ENCODE measurements at places on chromosomes 1 and 21.

DNA sequence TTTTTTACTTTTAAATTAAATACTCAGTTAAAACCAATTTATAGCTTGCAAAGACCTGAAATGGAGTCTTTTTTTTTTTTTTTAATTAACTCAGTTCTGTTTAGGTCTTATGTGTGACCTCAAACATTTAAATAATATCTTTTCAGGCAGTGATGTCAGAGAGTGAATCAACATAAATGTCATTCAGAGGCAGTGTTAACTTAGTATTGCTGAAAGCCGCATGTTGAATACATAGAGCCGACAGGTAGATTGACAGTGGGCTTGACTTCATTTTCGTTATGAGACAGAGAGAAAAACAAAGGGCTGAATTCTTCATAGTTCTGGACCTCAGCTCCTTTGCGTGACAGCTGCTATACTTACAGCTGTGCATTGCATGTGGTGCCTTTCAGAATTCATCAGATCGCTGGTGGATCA is 51.5 kb downstream of the PRDM2 start:
- no peak for DNase-seq

DNA sequence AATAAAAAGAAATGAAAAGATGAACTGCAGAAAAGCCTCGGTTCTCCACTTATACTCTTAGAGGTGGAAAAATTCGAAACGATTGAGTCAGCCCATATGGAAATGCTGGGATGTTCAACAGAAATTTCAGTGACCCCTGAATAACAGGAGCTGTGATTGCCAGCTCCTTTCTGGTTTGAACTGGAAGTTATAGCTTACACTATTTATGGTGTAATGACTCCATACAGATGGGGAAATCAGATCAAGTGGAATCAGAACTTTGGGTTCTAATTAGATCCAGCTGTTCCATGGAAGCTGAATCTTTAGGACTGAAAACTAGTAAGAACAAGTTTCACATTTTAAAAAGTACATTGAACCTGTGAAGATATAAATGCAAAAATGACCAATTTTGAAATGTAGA is 569.3 kb upstream of the ZRANB2 start:
- DNase-seq, result no peak

DNA sequence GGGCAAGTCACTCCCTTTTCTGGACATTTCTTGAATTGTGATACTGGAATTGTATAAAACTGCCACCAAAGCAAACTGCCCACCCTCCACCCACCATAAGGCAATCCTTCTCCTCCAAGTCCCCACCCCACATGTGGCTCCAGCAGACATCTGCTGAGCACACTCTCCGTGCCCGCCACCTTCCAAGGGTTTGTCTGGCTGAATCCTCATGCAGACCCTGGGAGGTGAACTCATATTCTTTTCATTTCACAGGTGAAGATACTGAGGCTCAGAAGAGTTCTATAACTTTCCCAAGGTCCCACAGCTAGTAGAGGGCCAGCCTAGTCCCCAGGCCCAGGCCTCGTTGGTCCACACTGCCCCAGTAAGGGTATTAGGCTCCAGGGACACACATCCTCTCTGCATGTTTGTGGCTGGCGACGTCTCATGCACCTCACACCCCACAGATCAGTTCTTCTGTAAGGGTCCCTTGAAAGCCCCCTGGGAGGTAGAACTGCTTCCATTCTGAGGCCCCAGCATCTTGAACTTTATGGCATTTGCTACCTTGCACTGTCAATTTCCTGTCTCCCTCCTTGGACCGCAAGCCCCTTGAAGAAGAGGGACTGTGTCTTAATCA is 14.1 kb downstream of the CNTN2 start:
- no peak for DNase-seq

- DNase-seq, result no peak
Measured at GRCh38 chr1:214584805-214585766, 17.9 kb upstream of the CENPF start.

- no peak for DNase-seq
Measured at GRCh38 chr1:207944571-207944970, 33.6 kb upstream of the CD34 start.

- DNase-seq, result no peak
Measured at GRCh38 chr1:201310986-201311355, 27.7 kb downstream of the PKP1 start.

DNA sequence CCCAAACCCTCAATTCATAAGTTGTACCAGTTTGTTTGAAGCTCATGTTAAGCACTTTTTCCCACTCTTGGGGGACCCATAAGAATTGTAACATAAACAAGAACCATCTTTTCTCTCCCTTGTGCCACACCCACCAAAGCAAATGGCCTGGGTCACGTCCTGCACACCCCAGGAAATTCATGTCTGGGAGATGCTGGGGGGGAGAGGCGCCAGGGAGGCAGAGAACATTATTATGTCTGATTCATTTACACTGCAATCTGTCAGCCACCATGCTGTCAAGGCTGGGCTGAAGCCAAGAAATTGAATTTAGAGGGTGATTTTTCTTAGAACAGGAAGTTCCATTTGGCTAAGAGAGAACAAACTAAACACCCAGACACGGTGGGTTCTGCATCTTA is 37.2 kb upstream of the IPO9 start:
- no peak for DNase-seq

DNA sequence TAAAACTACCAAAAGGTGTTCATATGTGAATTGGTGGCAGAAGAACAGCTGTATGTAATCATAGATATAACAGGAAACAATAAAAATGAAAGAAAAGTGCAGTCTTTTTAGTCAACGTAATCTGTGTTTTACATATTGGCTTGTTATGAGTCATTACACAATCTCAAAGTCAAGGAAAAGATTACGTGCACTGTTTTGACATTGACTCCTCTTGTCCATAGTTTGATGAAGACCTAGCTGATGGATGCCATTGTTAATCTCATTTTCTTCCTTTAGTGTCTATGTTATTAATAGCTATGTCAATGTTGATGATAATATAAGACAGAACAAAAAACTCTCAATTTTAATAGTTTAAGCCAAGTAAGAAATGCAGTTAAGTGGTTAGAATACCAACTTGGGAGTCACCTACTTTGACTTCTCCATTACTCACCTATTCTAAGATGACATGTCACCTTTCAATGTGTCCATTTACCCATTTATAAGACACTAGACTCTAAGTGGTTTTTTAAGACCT is 84.5 kb upstream of the SAMSN1 start:
- DNase-seq, result no peak

DNA sequence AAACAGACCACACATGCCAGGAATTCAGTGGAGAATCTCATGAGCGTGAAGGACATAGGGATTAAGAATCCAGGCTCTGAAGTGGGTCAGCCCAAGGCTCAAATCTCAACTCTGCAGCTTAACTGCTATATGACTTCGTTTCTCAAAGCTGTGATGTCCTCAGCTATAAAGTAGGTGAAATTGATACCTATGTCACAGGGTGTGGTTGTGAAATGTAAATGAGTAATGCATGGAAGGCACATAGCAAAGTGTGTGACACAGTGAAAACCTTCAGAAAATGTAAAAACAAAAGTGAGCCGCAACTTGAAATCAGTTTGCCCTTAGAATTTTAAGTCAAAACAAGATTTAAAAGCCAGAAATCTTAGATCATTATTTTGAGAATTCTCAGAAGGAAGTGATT is 145.7 kb upstream of the PRMT6 start:
- no peak for DNase-seq

DNA sequence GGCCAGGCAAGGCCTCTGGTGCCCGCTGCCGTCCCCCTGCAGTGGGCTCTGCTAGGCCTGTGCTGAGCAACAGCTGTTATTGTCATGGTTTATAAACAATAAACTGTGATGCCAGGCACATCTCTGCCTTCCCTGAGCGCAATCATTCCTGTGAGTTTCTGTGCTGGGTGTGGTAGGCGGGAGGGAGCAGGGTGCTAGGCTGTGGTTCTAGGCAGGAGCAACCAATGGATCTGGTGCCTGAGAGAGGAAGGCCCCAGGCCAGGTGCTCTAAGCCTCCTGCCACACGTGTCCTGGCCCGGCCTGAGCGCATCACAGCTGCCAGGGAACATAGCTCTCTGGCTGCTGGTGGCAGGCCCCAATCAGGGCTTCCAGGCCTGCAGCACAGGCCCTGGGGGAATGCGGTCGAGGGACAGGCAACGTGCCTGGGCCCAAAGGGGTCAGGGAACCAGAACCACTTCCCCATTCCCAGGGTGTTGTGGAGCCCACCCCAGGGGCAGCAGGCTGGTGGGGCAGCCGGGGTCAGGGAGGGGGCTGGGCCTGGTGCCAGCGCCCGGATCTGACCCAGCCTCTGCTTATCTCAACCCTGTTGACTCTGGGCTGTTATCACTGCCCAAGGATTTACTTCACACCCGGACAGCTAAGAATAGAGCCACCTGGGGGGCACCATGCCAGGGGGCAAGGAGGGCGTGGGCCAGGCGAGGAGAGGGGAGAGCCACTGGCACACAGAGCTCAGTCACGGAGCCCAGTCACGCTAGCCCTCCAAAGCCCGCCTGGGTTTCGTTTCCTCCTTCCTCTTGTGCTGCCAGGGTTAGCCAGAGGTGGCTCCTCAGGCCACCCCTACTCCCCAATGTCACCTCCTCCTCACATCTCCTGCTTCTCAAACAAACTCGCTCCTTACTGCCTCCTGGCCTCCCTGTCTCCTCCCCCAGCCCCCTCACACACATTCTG is 11.5 kb downstream of the TRIM46 start:
- DNase-seq, result no peak

GRCh38 chr1:41891199-41891896 is 27.4 kb downstream of the HIVEP3 start:
- no peak for DNase-seq

- no peak for DNase-seq
Measured at GRCh38 chr1:51237351-51238033, 1.4 kb downstream of the RNF11 start.

DNA sequence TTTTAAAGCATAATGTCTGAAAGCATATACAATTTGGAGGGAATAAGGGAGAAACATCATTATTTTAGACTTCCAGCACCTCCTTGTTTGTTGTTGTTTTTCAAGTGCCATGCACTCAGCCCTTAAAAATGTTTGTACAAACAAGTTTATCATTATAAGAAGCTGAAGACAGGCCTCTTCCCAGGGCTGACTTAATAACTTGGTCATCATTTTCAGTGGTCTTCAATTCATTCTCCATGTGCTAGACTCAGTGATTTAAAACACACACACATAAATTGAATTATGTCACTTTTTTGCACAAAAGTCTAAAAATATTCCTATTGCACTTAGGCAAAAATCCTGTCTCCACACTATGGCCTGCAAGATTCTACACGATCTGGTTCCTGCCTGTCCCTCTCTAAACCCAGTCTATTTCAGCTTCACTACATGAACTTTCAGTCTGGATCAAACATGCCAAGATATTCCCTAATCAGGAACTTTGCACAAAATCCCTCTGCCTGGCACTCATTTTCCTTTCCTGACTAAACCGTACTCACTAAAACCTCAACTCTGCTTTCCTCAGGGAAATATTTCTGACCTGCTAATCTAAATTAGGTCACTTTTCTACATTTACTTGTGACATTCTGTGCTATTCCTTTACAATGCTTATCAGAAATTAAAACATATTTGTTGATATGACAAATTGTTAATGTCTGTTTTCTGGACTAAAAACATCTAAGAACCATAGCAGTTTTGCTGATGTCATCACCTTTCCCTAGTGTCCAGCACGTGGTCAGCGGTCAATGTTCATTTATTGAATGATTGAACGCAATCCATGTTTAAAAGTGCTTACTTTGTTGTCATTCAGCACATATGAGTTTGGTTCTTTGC is 14.8 kb upstream of the GBP5 start:
- DNase-seq, result no peak

DNA sequence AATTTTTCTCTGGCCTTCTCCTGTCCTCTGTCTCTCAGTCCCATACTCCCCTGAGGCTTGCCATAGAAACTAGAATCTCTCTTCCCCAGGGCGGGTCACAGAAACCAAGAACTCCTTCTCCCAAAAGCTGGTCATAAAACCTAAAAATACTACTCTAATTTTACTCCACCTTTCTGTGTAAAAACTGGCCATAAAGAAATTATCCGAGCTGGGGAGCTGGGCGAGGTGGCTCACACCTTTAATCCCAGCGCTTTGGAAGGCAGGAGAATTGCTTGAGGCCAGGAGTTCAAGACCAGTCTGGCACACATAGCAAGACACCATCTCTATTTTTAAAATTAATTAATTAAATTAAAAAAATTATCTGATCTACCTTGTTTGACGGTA is 3.0 kb downstream of the ALG14 start:
- no peak for DNase-seq

GRCh38 chr1:11654137-11654938 is at the start of the genes FBXO2 and FBXO44:
TSS of gene FBXO2 (minus strand) at chr1:11654429. CDS start at chr1:11654340, 89 bp downstream.
TSS of gene FBXO44 (plus strand) at chr1:11654877. CDS start at chr1:11655836, 959 bp downstream.
- no peak for DNase-seq

DNA sequence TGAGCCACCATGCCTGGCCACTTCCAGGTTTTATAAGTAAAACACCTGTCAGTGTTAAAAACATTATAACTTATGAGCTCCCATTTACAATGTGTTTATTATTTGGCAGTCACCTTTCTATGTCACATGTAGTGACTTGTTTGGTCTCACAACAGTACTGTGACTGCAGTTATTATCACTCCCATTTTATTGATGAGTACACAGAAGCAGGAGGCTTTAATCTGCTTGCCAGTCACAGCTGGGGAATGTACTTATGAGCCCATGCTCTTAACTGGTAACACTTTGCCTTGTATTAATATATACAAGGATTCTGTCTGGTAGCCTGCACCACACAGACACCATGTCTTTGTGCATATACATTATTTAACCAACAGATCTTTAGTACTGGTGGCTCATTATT is 31.1 kb upstream of the BACH1 start:
- DNase-seq, result no peak

- DNase-seq, result no peak
Measured at GRCh38 chr1:41844255-41844654, 74.5 kb downstream of the HIVEP3 start.

GRCh38 chr1:48105165-48105564 is 108.0 kb upstream of the TRABD2B start:
- no peak for DNase-seq

DNA sequence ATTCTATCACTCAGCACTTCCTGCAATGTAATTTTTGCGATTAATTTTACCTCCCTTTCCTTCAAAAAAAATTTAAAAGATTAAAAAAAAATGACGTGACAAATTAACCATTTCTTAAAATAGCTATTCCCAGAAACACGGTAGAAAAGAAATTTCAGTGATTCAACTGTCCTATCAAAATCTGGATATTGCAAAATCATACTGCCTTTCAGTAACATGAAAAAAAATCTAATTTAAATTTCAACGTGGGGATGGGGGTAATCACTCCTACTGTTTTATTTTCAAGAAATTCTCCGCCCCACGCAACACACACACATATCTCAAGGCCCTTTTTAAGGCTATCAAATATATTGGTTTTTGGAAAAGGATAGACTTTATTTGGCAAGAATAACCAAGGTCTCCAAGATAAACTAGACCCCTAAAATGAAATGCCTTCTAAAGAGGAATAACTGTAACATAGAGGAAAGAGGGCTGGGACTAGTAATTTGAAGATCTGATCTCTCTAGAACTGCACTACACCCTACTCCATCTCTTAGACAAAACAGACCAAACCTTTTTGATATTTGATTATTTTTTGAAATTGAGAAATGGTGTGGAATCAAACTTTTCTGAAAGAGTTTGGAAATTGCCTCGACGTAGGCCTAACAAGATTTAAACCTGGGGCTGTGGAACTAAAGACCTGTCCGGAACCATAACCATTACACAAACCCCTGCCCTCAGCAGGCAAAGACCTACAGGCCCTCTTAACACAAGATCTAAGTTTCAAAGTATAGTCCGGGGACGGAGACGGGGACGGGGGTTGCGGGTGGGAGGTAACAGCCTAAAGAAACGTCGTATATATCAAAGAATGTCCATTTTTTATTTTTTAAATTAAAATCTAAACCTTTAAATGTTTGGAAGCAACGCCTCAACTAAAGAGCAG is 941 bp downstream of the ARNT start:
- no peak for DNase-seq

- DNase-seq, result no peak
Measured at GRCh38 chr1:46193984-46194570, 4.2 kb downstream of the POMGNT1 start.
